HepG2 (cell line): ENCODE measurements at places on chromosomes 7 and 10.

DNA sequence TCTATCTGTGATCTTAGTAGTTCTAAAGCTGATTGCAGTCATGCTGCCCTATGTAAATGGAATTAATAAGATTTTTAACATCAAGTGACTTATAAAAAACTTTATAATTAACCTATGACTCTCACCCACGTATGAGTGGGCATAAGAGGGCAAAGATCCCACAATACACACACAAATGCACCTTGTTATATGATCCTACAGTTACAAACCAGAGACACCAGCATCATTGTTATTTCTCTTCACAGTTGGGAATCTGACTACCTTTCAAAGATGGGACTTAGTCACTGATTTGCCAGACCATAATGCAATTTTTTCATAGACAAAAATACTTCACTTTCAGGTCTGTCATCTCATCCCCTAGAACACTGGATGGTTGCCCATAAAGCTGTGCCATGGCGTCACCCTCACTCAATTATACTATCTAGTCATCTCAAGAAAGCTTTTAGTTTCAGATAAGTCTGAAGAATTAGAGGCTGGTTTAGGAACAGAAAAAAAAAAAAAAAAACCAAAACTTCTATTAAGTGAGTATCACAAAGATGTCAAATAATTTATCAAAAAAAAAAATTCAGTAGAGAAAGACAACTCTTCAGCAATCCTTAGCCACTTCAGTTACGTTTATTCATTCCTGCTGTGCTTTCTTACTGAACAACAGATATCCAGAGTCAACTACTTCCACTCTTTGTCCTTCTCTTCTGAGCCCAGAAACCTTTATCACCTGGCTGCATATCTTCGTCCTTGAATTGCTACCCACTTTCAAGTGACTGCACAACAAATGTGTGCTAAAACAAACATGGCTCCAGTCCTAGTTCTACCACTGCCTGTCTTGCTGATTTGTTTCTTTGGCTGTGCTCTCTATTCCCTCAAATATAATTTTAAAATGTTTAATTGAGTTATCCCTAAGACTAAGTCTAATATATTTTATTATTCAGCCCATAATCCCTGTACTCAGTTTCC lies 175.0 kb upstream of the CHRM2 start:
- no peak for DNase-seq

GRCh38 chr10:50577681-50578350 lies 45.9 kb downstream of the SGMS1 start:
- no peak for DNase-seq

- DNase-seq, result no peak
These were observed 80.8 kb upstream of the PRSS1 start for GRCh38 chr7:142668495-142668894.

- no peak for DNase-seq
These were observed 87.8 kb downstream of the NRCAM start for GRCh38 chr7:108368466-108368865.
